Right lung (tissue), 10 donors: ENCODE measurements at places on chromosomes 13 and 19.

DNA sequence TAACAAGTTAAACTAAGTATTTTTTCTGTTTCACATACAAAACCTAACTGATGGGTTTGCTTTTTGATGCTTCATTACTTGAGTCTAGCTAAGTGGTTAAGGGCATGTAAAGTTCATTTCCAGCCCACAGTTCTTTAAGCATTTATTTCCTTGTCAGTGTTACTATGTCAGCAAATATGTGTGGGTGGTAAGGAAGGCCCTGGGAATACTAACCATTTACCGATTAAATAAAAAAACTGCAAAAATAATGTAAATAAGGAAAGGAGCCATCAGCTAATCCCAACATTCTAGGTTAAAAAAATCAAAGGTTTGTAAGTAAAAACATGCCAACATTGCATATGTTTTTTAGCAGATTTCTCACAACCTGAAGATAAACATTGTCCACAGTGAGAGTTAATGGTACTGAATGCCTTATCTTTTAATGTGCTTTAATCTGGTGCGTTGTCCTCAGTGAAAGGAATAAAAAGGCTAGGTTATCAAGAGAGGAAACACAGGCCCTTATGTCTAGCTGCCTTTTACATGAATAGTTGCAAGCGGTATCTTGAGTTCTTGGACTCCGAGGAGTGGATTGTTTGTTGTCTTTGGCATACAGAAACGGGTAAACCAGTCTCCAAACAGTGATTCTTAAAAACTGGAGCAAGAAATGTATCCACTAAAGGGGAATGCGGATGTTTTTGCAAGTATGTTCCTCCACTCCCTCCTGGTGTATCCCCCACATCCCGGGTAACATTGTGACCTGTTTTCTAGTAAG lies 949.6 kb upstream of the SLC10A2 start:
- DNase-seq: no peak

GRCh38 chr19:42538841-42539709 lies 10.8 kb upstream of the CEACAM1 start:
- DNase-seq: no peak

- DNase-seq: no peak
Observed at GRCh38 chr19:38402623-38402966, 298 bp upstream of the FAM98C start.

DNA sequence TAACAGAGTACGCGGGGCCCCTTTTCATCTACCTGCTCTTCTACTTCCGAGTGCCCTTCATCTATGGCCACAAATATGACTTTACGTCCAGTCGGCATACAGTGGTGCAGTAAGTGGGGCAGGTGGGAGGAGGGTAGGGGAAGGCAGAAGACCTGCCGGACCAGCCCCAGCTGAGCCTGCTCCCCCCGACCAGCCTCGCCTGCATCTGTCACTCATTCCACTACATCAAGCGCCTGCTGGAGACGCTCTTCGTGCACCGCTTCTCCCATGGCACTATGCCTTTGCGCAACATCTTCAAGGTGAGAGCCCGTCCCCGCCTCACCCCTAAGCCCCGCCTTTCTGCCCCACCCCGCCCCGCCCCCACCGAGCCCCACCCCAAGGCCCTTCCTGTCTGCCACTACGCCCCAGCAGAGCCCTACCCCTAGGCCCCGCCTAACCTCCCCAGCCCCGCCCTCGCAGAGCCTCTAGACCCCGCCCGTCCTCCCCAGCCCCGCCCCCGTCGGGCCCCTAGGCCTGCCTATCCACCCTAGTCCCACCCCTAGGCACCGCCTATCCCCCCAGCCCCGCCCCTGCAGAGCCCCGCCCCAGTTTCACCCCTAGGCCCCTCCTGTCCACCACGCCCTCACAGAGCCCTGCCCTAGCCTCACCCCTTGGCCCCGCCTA lies 7.7 kb downstream of the NDUFB7 start:
- DNase-seq: no peak

GRCh38 chr13:80132741-80133601 lies 208.0 kb downstream of the SPRY2 start:
- peak; percentile 55 for DNase-seq

GRCh38 chr19:17831419-17831888 lies 10.1 kb upstream of the INSL3 start:
- no peak for DNase-seq

GRCh38 chr13:33494596-33495204 lies 209.1 kb upstream of the STARD13 start:
- no peak for DNase-seq

- DNase-seq: no peak
Observed at GRCh38 chr19:9151367-9151766, 11.2 kb downstream of the ZNF317 start.

DNA sequence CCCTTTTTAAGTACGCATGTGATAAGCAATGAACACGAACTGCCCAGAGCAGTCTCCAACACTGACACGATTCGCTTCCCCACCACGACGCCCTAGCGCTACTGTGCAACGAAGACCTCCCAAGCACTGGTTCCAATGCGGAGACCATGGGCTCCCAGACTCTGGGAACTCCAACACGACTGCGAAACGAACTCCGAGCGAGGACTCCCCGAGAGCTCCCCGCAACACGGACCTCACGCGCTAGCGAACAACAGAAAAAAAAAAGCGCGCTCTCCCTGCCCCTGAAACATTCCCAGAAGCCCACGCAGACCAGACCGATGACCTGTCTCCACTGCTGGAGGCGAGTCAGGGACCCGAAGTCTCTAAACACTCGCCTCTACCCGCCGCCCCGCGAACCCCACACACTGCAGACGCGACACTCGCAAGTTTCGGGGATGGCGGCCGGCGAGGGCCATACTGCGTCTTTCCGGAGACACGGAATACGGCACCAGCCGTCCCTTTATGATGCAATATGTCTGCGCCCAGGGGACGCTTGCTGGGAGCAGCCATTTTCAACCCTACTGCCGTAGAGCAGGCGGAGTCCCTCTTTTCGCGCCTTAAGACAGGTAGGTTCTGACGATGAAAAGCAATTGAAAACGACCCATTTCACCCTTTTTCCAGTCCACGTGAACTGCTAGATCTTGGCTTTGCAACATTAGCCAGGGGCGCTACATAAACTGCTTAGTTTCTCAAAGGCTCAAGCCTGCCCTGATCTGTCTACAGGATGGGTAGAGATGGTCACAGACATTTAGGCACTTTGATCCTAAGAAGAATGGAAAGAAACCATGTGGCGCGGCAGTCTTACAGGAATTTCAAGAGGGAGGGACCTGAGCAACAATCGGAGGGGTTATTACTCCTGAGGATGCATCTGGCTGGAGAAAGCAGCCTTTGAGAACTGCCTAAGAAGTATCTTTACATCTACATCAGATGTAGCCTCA lies at the start of gene ZNF577:
TSS of gene ZNF577 (minus strand) at position 430 of the 977 bp plus-strand sequence. CDS start 7,569 bp downstream, outside the sequence.
- peak; percentile 93 for DNase-seq

- no peak for DNase-seq
Observed at GRCh38 chr13:58531614-58532013, 900.1 kb downstream of the PCDH17 start.

DNA sequence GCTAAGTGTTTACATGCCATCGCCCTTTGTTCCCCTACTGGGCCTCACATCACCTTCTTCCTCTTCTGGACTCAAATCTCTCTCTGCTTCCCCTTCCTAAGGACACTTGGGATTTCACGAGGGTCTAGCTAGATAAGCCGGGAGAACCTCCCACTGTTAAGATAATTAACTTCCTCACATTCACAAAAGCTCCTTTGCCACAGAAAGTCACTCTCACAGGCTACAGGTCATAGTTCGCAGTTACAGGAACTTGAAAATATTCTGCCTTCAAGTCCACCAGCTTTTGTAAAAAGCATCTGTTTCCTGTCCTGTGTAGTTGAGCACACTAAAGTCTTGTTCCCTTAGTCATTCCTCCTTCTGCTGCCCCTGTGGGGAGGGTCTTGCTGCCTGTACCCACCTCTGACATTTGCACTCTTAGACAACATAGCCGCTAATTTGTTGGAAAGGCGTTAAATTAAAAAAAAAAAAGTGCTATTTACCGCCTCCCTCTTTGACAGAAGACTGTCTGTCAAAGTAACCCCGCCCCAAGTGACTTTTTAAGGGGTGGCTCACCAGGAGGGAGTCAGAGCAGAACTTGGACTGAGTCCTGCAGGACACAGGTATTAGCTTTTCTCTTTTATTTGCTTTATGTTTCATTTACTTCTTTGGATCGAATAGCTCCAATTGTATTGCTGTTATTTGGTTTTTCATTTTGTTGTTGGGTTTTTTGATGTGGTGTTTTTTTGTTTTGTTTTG lies 26.8 kb upstream of the CEACAM21 start:
- DNase-seq: no peak

DNA sequence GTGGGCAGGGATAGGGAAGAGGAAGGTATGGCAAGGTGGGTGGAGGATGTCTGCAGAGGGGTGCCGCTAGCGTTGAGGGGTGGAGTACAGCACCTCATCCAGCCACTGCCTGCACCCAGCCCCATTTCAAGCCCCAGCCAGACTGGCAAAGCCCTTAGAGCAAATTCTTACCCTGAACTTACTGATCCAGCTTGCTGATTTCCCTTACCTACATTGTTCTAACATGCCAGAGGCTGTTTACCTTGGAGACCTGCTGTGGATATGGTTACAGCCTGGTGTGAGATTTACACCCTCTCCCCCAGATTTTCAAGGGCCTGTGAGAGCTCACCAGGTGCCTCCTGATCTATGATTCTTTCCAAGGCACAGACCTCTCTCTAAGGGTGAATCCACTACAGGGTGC lies 86.0 kb downstream of the ZNF726 start:
- DNase-seq: no peak

DNA sequence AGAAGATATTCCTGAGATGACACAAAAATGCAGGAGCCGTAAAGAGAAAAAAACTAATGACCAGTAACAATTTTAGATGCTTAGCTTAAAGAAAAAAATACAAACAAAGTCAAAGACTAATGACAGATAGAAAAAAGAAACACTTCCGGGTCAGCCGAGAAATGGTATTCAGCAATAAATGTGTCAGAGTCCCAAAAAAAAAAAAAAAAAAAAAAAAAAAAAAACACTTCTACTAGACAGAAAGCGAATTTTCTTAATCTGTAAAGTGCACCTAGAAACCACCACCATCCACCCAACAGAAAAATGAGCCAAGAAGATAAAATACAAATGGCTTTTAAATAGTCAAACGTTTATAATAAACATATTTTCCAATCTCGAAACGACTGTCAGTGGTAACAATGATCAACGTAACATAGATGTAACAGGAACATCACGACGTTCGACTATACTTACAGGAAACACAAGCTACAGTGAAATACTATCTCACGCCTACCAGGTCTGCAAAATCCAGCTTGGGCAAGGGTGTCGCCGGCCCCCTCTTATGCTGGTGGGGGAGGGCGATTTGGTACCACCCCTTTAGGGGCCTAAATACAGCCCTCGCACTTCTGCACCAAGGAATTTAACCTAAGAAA lies 10.6 kb downstream of the ABHD17A start:
- no peak for DNase-seq

GRCh38 chr19:10299545-10300458 lies 9.8 kb downstream of the ZGLP1 start:
- DNase-seq: no peak

DNA sequence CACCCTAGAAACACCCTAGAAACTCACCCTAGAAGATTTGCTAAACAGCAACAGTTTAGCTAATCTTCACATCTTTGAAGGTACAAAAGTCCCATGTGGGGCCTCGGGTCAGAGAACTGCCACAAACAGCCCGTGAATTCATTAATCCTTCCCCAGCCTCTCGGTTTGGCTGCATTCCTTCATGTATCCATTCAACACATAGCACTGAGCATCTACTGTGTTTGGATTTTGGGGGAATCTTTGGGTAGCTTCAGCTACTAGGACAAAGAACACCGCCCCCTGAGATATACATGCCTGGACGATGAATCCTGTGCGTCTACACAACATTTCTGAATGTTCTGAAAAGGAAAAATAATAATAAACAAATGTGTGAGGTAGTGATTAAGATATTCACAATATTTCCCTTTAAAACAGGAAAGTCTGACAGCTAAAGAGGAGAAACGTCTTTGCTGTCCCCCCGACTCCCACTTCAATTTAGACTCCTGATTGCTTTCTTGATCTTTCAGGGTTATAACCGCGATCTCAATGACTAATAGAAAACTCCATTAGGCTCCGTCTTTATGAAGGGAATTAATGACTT lies 63.5 kb downstream of the ALOX5AP start:
- DNase-seq: no peak

GRCh38 chr13:24228852-24229458 lies 68.4 kb downstream of the SPATA13 start:
- DNase-seq: peak; percentile 53

- no peak for DNase-seq
Observed at GRCh38 chr13:33279414-33280278, 5.9 kb downstream of the STARD13 start.

DNA sequence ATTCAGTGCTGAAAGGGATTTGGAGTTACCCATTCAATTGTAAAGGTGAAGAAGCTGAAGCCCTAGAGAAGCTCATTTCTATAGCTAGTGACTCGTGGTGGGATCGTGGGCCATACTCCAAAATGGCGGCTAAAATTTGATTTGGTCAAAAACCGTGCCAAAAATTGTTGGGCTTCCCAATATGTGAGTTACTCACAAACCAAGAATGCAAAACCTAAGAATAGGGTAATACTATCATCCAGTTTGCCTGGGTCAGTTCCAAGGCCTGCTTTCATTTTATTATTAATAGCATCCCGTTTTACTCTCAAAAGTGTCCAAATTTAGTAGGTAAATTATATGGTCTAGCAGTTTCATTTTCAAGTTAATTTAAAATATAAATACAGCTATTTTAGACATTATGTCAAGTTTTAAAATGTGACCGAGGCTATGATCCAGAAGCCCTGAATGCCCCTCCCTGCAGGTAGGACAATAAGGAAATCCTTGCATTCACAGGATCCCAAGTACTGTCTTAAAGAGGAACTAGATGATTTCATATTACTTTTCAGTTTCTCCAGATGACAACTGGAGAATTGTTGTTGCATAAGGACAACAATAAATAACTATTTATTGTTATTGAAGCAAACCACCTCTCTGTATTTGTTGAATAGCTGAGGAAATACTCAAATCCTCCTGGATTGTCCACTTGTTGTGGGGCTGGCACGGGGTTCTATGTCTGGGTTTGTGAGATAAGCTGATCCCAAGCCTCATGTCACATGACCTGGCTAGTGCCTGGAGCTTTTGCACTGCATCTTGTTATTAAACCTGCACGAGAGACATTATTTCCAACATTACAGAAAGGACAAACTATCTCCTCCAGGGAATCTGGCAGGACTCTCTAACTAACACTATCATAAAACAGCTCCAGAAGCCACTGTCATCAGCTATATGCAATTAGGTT lies 11.6 kb upstream of the RAP2A start:
- no peak for DNase-seq

DNA sequence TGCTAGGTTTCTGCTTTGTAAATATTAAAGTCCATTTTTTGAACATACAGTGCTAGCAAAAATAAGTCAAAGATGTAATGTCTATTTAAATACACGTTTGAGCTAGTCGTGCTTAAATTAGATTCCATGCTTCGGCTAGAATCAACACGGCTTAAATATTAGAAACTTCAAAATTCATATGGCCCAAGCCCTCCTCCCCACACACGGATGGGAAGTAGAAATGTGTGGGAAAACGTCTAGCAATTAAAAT lies 816 bp upstream of the KLF5 start:
- DNase-seq: no peak

DNA sequence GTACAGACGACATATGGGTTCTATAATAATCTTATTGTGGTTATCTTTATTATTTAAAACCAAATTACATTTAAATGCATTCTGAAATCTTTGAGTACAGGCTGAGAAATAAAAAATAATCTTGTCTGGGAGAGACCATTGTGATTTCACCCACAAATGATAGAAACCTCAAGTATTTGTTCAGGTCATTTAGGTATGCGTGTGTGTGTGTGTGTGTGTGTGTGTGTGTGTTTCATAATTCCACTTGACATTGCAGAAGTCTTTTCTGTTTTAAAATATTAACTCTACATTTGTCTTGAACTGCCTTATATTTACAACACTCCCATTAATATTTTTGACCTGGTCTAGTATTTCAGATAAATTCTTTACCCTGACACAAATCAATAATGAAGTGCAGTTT lies 126.9 kb downstream of the SPRY2 start:
- DNase-seq: no peak
